Cerebellar nuclear complex (tissue), 1 donor: ENCODE measurements at places on chromosomes 7 and 10.

DNA sequence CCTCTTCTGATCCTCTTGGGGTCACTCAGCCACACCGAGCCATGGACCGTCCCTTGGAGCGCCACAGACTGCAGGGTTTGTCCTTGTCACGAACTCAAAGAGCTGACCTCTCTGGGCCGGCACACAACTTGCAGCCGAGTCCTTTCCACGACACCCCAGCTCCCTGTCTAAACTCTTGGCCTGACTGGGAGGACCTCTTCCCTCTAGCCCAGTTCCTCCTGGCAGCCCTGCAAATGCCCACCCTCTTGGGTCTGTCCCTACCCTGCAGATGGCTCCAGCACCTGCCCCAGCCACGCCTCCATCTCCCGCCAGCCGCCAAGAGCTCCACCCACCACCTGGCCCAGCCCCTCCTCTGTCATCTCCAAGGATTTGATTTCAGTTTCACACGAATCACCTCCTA, 339.2 kb downstream of the DNAJB6 start:
- no peak for DNase-seq

GRCh38 chr7:12630513-12630819, 57.0 kb upstream of the ARL4A start:
- no peak for DNase-seq

DNA sequence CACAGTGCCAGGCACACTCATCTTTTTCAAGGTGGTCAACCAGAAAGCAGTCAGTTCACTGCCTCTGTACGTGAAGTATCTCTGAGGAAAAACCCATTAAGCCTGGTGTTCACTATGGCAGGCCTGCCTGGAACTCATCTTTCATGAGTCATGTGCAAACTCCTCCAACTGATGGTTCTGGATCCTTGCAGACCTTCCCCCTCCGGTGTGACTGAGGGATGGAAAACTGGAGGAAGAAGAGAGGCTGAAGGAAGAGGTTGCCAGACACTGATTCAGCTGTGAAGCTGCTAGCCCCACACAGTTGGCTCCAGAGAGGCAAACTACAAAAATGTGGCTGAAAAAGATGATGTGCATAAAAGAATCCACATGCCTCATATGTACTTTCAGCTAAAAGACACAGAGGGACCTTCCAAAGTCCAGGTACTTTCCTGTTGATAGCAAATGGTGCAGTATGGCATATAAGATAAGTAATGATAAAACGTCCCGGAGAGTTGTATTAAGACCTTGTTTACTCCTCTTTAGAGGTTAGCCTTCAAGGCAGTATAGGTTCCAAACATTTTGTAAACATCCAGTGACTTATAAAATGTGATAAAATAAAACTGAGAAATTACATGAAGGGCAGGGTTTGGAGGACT, 2.7 kb downstream of the CYP3A5 start:
- DNase-seq: no peak

DNA sequence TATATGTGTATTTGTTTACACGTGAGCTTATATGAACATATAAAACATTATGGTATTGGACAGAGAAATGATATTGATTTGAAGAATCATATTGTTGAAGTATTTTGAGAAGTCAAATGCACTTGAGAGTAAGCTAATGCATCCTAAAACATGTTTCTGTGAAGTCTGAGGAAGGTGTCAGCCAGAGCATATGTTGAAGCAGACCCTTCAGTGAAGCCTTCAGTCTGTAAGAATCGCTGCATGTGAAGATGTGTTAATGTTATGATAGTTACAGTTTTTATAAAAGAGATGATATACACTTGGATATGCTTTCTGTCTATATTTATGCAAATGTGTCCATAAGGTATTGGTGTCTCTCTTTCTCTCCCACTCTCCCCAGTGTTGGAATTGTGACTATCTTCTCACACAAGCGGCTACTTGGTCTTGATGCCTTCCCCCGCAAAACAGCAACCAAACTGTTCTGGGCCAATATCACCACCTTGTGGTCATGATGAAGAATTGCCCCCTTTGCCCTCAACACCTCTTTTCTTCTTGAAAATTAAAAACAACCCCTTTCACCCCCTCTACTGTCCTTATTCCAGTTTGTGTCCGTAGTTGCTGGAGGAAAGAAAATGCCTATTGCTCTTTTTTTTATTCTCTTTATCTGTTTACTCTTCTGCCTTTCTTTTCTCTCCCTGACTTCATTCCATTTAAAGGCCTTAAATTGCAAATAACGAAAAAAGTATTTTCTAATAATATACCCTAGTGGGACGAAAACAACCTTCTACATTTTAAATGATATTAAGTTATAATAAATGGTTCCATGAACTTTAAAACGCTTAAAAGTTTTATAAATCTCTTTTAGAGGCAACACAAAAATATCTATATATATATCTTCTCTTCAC, 64.9 kb downstream of the IKZF1 start:
- DNase-seq: no peak

- no peak for DNase-seq
Measured at GRCh38 chr10:48245977-48246376, 28.5 kb downstream of the FRMPD2 start.

DNA sequence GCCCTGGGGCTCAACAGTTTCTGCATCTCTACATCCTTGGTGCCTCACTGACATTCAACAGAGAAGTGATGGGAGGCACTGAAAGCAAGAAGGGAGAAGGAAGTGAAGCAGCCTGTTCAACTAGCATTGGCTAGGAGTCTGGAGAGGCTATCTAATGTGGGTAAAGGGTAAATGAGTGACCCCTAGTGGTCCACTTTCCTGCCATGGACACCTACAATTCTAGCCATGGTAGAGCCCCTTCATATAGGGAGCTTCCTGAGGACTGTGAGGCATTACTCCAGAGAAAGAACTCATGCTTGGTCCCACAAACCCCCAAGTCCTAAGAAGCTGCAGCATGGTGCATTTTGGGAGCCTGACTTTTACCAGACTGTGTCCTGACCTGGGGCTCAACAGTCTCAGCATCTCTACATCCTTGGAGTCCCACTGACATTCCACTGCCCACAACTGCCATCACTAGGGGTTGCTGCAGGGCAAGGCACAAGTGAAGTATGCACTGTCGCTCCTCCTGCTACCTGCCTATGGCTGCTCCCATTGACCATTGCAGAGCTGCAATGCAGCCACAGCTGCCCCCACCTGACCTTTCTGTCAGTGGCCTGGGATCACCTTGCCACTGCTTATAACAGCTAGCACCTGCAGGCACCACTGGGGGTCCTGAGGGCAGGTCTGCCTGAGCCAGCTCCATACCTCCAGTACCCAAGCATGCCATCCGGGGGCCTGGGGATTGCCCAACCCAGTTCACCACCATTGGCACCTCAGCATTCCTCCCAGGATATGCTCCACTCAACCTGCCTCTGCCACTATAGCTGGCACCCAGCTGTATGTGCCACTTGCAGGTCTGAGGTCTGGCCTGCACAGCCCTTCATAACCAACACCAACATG, 44.1 kb upstream of the CDK6 start:
- no peak for DNase-seq

DNA sequence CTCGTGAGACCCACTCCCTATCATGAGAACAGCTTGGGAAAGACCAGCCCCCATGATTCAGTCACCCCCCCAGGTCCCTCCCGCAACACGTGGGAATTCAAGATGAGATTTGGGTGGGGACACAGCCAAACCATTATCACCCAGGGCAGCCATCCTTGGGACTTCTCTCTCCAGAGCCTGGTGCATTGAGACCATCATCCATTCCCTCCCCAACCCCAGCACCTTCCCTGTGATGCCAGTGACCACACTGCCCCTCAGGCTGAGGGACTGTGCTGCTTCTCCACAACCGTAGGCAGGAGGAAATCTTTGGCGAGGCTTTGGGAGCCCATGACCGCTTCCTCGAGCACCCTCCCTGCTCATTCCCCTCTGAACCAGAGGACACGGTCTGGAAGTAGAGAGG, 64.4 kb downstream of the TACC2 start:
- DNase-seq: no peak

GRCh38 chr10:43262902-43263466, 3.9 kb downstream of the RASGEF1A start:
- DNase-seq: no peak

DNA sequence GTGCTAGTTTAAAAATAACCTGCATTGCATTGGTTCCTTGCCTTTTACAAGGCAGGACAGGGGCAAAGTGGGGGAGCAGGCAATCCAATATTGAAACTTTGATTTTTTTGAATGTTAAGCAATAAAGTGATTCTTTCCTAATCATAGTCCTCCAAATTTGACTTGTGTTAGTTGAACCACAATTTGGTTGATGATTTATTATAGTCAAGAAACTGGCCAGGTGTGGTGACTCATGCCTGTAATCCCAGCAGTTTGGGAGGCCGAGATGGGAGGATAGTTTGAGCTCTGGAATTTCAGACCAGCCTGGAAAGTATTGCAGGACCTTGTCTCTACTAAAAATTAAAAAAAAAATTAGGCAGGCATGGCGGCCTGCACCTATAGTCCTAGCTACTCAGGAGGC, 27.9 kb upstream of the ABLIM1 start:
- DNase-seq: no peak

- no peak for DNase-seq
Measured at GRCh38 chr7:26153241-26153822, 1.3 kb downstream of the NFE2L3 start.

GRCh38 chr10:115432188-115432819, 339.1 kb downstream of the ATRNL1 start:
- DNase-seq: no peak

- no peak for DNase-seq
Measured at GRCh38 chr7:158343526-158343925, 244.1 kb downstream of the PTPRN2 start.

GRCh38 chr7:92228100-92228499, 17.6 kb downstream of the KRIT1 start:
- DNase-seq: no peak

DNA sequence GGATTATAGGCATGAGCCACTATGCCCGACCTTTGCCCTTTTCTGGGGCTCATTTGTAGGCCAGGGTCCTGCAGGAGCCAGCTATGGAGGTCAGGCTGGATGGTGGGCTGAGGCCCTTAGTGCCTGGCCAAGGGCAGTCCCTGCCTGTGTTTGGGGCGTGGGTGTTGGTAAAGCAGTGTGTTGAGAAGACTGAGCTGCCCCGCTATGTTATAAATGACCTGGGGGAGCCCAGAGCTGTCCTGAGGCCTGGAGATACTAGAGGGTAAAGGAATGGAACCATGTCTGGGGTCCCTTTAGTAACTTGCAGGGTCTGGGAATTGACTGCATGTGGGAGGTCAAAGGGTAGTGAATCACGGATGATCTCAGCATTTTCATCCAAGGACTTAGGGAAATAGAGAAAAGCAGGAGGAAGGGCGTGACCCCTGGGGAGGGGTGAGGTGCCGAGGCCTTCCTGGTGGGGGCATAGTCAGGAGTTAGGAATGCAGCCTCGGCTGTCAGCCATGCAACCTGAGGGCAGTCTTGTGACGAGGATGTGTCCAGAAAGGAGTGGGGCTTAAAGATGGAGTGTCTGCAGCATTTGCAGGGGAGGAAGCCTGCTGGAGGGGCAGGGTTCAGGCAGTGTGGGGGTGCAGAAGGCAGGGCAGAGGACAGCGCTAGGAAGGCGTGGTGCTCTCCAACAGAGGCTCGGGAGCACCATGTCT, 31.5 kb downstream of the TMEM248 start:
- no peak for DNase-seq

- DNase-seq: no peak
Measured at GRCh38 chr7:49771427-49772176, 1.8 kb upstream of the VWC2 start.

- DNase-seq: no peak
Measured at GRCh38 chr7:4166340-4166739, 515.8 kb upstream of the FOXK1 start.

DNA sequence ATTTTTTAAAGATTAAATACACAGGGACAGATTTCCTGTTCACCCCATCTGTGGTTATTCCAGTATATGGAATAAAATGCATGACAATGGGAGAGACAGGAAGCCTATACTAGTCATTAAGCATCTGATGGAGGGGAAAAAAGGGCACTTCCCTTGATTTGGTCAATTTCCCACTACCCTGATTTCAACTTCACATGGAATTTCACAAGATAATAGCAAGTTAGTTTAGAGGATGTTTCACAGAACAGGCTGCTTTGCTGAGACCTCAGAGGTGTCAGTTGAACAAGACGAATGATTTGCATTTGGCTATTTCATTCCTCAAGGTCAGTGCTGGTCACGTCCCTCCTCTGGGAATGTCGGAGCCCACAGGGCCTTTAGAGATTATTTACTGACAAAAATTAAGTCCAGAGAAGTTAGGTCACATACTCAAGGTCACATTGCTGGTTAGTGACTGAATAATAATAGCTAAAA, 4.7 kb upstream of the ITPRIP start:
- no peak for DNase-seq

DNA sequence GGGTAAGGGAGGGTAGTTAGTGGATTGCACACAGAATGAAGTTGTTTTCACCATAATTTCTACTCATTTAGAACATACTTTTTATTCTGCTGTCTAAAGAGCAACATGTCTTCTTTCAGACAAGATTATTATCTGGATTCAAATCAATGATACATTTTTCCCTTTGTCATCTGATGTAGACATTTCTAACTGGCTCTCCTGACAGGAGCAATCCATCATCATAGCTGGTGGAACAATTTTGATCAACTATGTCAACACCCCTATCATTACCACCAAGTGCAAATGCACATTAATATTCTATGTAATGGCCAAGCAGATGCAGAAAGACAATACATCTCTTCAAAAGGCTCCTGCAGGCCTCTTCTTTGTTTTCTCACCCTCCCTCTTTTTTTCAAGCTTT, 672.9 kb upstream of the LRRTM3 start:
- DNase-seq: no peak

DNA sequence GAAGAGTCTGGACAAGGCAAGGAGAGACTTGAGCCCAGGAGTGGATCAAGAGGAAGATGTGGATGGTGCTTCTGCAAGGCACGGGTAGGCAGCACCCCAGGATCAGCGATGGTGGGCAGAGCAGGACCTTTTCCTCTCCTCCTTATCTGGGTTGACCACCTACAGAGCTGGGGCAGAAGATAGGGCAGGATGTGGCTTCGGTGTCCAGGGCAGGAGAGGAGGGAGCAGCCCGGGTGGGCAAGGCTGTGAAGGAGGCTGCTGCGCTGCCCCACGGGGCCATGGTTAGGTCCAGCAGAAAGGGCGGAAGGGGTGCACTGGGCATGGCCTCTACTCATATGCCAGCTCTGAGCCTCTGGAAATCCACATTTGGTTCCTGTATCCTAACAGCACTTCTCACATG, 20.0 kb upstream of the PARP12 start:
- DNase-seq: no peak

DNA sequence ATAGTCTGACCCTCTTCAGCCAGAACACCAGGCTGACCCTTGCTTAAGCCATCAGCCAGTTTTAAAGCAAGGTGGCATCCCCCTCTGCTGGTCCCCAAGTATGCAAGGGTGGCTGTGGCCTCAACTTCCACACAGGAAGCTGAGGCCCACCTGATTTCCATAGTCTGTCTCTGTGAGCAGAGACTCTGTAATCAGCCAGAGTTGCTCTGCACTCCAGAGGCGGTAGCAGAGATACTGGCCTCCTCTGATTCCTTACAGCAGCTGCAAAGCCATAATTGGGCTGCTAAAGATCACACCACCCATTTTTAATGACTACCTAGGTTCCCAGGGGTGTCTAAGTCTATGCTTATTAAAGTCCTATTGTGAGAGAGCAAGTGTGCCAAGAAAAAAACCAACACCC, 1.8 kb downstream of the PDAP1 start:
- no peak for DNase-seq
